ENCODE measurements at places on chromosomes 16 and 17. TPM values are rescaled to one million over a fixed set of nuclear protein-coding genes. Genes with fewer than 3 reads are reported as not detected.

The CDH3 gene
- 0.17 TPM for total RNA-seq

The TBC1D3E gene
- 6.1 TPM for total RNA-seq

The GAST gene
- total RNA-seq: not detected

The FGF11 gene
- 4.6 TPM for total RNA-seq

The LITAF gene
- total RNA-seq: 131 TPM

The EFNB3 gene
- not detected for total RNA-seq

The NOXO1 gene
- total RNA-seq: 0.74 TPM

The ENPP7 gene
- 6.7 TPM for total RNA-seq

DNA sequence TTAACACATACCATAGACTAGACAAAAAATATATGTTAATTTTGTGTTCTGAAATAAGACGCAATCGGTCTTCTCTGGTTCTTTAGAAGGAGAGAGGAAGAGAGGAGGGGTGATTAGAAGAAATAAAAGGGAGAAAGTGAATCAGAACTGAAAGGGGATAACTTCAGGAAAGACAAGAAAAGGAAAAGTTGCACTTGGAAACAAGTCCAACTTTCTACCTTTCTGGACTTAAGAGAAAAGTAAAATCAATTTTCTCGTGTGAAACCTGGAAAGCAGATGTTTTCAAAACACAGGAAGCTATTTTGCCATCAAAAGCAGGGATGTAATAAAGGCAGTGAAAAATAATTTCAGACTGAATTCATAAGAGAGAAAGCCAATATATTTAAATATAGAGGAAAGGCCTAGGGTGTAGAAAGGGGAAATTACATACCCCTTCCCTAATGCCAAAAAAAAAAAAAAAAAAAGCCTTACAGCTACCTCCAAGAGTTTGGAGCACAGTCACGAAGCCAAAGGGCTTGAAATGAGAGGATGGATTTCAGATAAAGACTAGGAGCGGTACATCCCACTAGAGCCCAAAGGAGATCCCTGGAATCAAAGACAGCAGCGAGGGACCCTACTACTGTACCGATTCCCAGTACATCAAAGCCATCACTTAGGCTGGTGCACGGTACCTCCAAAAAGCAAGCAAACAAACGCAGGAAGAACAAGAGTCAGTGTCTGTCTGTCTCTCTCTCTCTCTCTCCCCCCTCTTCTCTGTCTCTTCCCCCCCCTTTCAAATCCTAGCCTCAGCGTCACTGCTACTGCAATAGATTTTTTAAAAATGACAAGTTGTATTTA is 12.1 kb upstream of the ZFHX3 start:
- DNase-seq: no peak

DNA sequence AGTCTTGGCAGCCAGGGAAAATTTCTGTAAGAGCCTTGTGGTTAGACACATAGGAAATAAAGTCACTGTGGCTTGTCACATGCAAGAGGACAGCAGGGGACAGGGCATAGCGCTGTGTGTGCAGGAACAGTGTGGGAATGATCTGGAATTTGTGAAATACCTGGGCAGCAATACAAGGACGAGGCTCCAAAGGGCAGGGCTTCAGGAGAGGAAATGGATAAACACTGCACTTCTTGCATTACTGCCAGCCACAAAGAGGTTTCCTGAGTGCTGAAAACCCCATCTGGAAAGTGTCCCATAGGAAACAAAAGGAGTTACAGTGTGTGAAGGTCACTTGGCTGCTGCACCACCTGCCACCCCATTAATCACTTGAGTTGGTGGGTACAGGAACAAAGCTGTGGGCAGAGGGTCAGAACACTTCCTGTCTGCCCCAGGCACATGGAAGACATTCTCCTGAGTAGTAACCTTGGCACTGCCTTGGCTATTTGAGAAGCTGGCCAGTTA is 12.1 kb upstream of the HP start:
- no peak for DNase-seq

GRCh38 chr16:66474750-66475199 is 47.7 kb downstream of the BEAN1 start:
- DNase-seq: peak; percentile 84

- DNase-seq: no peak
Observed at GRCh38 chr17:21532763-21533385, 156.7 kb downstream of the KCNJ12 start.

DNA sequence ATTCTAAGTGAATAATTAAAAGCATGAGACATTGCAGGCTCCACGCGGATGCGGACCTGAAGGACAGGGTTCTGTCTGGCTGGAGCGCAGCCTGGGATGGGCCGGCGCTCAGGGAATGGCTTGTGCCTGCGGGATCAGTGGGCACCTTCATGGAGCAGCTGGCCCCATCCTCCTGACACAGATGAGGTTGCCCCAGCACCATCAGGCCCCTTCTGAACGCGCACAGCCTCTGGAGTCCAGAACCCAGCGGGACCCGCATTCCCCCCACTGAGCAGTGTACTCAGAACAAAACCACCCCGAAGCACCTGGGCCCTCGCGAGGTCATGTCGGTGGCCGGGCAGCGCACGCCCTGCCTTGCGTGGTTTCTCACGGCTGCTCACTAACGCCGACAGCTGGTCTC is 70.5 kb upstream of the CHMP6 start:
- DNase-seq: no peak

GRCh38 chr16:82633964-82634600 is 7.3 kb downstream of the CDH13 start:
- DNase-seq: no peak

- DNase-seq: no peak
Observed at GRCh38 chr16:21161211-21161610, 2.7 kb downstream of the LDAF1 start.

DNA sequence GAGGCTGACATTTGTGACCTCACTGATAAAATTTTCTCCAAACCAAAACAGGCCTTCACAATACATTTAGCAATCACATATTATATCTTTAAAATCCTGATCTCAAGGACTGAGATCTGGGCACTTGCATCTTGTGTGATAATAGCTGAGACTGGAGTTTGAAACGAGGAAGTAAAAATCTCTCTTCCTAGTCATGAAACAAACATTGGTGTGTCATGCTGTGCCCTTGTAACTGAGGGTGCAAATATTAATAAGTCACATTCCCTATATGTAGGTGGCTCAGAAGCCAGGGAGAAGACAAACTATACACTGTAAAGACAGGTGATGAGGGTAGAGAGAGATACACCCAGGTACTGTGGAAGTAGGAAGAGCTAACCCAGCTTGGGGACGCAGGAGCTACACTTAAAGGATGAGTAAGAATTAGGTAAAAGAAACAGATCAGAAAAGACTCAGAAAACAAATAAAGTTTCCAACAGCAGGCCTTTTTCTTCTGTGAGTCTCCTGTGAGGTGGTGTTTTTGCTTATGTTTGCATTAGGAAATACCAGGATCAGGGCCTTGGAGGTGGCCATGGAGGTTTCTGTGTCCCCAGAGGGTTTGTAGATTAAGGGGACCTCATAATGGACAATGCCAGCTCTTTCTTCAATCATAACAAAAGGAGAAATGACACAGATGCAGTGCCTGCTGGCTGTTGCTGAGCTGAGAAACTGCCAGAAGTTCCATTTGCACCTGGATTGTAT is 335.7 kb downstream of the GRIN2A start:
- no peak for DNase-seq

DNA sequence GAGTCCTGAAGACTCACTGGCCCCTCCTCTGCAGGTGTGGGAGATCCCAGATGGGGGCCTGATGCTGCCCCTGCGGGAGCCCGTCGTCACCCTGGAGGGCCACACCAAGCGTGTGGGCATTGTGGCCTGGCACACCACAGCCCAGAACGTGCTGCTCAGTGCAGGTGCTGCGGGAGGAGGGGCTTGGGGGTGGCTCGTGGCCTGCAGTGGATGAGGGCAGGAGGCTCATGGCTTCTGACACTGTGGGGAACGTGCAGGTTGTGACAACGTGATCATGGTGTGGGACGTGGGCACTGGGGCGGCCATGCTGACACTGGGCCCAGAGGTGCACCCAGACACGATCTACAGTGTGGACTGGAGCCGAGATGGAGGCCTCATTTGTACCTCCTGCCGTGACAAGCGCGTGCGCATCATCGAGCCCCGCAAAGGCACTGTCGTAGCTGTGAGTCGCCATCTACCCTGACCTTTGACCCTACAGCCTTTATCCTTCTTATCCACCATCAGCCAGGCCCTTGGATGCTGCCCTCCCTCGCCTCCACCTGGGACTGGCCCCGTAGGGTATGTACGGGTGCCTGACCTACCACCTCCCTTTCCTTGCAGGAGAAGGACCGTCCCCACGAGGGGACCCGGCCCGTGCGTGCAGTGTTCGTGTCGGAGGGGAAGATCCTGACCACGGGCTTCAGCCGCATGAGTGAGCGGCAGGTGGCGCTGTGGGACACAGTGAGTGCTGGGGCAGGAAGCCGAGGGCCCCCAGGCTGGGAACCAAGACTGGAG is 3.6 kb downstream of the CORO1A start:
- DNase-seq: peak; percentile 82

DNA sequence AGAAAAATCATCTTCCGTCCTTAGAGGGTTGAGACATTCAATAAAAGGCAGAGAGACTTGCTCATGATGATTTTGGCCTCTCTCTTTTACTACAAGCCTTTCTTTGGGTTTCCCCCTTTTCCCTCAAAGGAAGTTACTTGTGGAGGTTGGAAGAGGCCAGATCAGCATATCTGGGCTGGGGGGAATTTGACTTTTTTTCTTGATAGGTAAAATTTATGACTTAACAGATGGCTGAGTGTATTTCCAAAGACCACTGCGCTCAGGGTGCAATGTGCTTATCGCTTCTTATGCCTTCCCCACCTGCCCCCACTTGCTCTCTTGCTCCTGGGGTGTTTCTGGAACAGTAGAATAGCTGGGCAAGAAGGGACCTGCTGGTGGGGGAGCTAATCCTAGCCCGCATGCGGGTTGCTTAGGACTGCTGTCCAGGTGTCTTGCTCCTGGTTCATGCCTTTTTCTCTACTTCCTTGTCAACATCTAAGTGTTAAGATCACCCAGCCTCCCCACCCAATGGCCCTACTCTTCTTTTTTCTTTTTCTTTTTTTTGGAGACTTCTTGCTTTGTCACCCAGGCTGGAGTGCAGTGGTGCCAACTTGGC is 131.9 kb downstream of the MSI2 start:
- no peak for DNase-seq

GRCh38 chr17:76198702-76199101 is 41.6 kb downstream of the RNF157 start:
- DNase-seq: no peak

- no peak for DNase-seq
Observed at GRCh38 chr17:37417852-37418251, 11.2 kb downstream of the TADA2A start.

- peak; percentile 70 for DNase-seq
Observed at GRCh38 chr16:71722801-71723536, 1.5 kb downstream of the PHLPP2 start.

DNA sequence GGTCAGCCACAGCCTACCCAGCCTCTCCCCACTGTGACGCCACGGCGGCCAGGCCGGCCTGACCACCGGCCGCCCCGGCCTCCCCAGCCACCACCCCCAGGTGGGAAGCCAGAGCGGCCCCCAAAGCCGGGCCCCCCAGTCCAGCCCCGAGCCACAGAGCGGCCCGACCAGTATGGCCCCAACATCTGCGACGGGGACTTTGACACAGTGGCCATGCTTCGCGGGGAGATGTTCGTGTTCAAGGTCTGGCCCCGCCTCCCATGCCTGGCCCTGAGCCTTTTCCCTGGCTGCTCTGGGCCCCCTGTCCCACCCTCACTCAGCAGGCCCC is 16.0 kb downstream of the MMP15 start:
- no peak for DNase-seq

- DNase-seq: no peak
Observed at GRCh38 chr16:27549464-27549745, 308 bp downstream of the GTF3C1 start.

- no peak for DNase-seq
Observed at GRCh38 chr17:36085765-36086164, 4.2 kb downstream of the CCL3 start.

GRCh38 chr17:36911001-36911400 is 26.3 kb upstream of the LHX1 start:
- no peak for DNase-seq

GRCh38 chr16:22007509-22008214 is at the start of gene MOSMO:
TSS of gene MOSMO (plus strand) at chr16:22008111. CDS start at chr16:22008302, 191 bp downstream.
- DNase-seq: peak; percentile 79

GRCh38 chr17:82198092-82198491 is 14.6 kb downstream of the CCDC57 start:
- no peak for DNase-seq

- DNase-seq: no peak
Observed at GRCh38 chr16:58021661-58022551, 3.6 kb upstream of the MMP15 start.

GRCh38 chr17:38730526-38731379 is 612 bp downstream of the CISD3 start:
- no peak for DNase-seq

DNA sequence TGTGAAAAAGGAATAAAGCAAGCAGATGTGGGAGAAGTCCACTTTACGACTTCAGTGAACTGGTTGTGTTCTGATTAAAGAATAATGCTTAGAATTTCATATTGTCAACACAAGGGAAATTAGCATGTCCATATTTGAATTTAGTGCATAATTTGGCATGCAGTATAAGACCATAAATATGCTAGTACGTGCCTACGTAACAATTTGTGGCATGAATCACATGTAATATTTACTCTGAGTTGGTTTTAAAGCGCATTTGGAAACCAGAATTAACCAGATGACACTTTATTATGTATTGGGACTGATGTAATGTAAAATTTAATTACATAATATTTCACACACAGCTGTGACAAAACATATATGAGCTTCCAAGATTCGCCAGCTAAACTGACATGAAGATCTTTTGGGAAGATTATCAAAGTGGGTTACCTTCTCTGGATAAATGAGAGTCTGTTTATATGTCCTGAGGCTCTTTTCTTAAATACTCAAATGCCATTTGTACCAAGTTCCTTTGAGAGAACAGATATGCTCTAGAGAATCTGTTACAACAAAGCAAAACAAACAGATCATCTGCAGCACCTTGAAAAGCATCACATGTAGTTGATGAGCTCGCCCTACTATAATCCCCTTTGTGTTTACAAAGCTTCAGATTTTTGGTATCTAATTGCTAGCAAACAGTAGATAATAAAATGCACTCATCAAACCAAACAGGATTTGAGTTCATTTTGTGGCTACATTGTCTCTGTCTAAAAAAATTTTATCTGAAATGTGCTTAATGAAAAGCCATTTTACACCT is 1468.6 kb downstream of the CDH11 start:
- no peak for DNase-seq

GRCh38 chr16:11913425-11914079 is 2.2 kb downstream of the GSPT1 start:
- peak; percentile 45 for DNase-seq

- DNase-seq: no peak
Observed at GRCh38 chr16:75104836-75105235, 11.7 kb downstream of the LDHD start.

DNA sequence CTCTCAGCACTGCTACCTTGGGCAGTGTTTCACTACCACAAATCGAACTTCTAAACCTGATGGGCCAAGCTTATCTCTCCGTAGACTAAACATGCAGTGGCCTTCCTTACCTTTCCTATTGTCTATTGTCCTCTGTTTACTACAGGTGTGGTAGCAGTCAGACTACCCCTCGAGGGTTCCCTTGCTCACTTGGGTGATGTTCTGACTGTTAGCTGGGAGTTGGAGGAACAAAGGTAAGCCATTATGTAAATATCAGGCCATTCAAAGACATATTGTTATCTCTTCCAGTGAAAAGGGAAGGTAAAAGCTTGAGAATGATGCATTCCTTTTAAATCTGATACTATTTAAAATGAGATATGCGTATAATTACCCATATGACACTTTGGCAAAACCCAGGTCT is 828.3 kb upstream of the EEF2KMT start:
- no peak for DNase-seq

GRCh38 chr16:54890381-54890780 is 40.3 kb upstream of the IRX5 start:
- no peak for DNase-seq

- DNase-seq: no peak
Observed at GRCh38 chr17:46123607-46124006, 69.6 kb downstream of the KANSL1 start.

Measured in B cell (primary cell).